ENCODE measurements at places on chromosomes 11 and 22. TPM values are rescaled to one million over a fixed set of nuclear protein-coding genes. Genes with fewer than 3 reads are reported as not detected.

Gene OR4D6
- total RNA-seq, result not detected

Gene SYT8
- 1.2 TPM for total RNA-seq

Gene HPS4
- total RNA-seq, result 55.9 TPM

DNA sequence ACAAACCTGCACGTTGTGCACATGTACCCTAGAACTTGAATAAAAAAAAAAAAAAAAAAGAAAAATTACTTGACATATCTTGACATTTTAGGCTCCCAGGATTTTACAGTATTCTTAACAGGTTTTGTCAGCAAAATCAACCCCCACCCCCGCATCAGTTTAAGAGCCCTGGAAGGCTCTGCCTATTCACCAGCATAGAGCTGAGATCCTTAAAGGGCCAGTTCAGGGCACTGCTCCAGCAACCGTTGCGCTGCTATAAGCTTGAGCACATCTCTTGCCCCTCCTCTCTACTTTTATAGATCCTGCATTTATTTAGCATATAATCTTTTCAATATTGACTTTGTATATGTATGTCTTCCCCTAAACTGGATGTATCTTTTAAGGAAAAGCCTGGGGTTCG, 697 bp upstream of the PAFAH1B2 start:
- H3K4me1 ChIP-seq, result peaks cover 26% of the 10 kb centered on the region
- H3K27me3 ChIP-seq, result peaks cover 16% of the 10 kb centered on the region
- no peak for DNase-seq
- peak overlapping the region; percentile 95 for H3K4me3 ChIP-seq

GRCh38 chr11:14228356-14228755, 130.6 kb downstream of the RRAS2 start:
- no peaks in the 10 kb centered on the region for H3K4me1 ChIP-seq
- H3K27ac ChIP-seq, result no peak overlapping the region
- no peaks in the 10 kb centered on the region for H3K36me3 ChIP-seq
- H3K4me3 ChIP-seq, result no peak overlapping the region
- no peak for DNase-seq

- no peaks in the 10 kb centered on the region for H3K27me3 ChIP-seq
- H3K4me3 ChIP-seq, result no peak overlapping the region
- H3K4me1 ChIP-seq, result no peaks in the 10 kb centered on the region
- DNase-seq, result no peak
- H3K27ac ChIP-seq, result no peak overlapping the region
Measured at GRCh38 chr22:31871480-31871879, 72.9 kb upstream of the YWHAH start.

- H3K27ac ChIP-seq, result peak within 1 kb of the TSS; percentile 100
- H3K4me1 ChIP-seq, result peaks cover 27% of the 10 kb centered on the region
- H3K36me3 ChIP-seq, result peaks cover 2% of the 10 kb centered on the region
- H3K4me3 ChIP-seq, result peak within 1 kb of the TSS; percentile 97
Measured at GRCh38 chr11:58575377-58576020, at the start of gene LPXN. Gene LPXN, minus strand, starts transcription at chr11:58575856. Its CDS starts 84 bp downstream, at chr11:58575772.

- no peak for DNase-seq
- H3K27me3 ChIP-seq, result no peaks in the 10 kb centered on the region
- peak overlapping the region; percentile 99 for H3K27ac ChIP-seq
Measured at GRCh38 chr11:14500181-14500651, 605 bp upstream of the COPB1 start.

DNA sequence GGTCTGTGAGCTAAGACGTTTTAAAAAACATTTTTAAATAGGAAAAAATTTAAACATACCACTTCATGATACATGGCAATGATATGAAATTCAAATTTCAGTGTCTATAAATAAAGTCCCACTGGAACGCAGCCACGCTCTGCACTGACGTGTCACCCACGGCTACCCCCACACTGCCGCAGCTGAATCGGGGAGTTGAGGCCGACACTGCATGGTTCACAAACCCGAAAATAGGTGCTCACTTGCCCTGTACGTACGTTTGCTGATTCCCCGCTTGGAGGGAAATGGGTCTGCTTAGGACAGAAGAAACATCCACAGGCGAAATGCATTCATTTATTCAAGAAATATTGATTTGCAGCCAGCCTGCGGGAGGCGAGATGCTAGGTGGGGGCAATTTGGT, 1342.3 kb downstream of the TBC1D22A start:
- peaks cover 46% of the 10 kb centered on the region for H3K27me3 ChIP-seq
- H3K27ac ChIP-seq, result no peak overlapping the region
- no peak for DNase-seq
- peaks cover 2% of the 10 kb centered on the region for H3K4me1 ChIP-seq
- H3K4me3 ChIP-seq, result no peak overlapping the region

GRCh38 chr11:9264316-9265210, 587 bp downstream of the DENND5A start:
- no peaks in the 10 kb centered on the region for H3K27me3 ChIP-seq
- H3K4me1 ChIP-seq, result peaks cover 40% of the 10 kb centered on the region
- H3K4me3 ChIP-seq, result peak overlapping the region; percentile 93
- peak; percentile 45 for DNase-seq

DNA sequence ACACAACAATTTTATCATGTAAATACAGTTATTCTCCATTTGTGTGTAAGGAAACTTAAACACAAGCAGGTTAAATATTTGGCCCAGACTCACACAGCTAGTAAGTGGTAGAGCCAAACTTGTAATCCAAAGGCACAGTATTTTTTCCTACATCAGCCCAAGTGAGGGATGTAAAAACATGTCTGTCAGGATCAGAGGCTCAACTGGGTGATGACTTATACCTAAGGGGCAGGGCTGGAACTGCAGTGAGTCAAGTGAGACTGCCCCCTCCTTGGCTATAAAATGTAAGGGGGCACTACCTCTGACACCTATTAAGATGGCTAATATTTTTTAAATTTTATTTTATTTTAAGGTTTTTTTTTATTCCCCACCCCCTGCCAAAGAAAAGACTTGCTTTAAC, 82.6 kb downstream of the APIP start:
- H3K27me3 ChIP-seq, result no peaks in the 10 kb centered on the region
- DNase-seq, result no peak
- no peak overlapping the region for H3K4me3 ChIP-seq
- H3K36me3 ChIP-seq, result peaks cover 14% of the 10 kb centered on the region
- no peaks in the 10 kb centered on the region for H3K4me1 ChIP-seq

Data from mesothelial cell of epicardium (in vitro differentiated cells).